ENCODE measurements at places on chromosomes 7 and 10. TPM values are rescaled to one million over a fixed set of nuclear protein-coding genes. Genes with fewer than 3 reads are reported as not detected.

GRCh38 chr7:123939784-123940183 is 14.7 kb downstream of the SPAM1 start:
- H3K36me3 ChIP-seq: no peaks in the 10 kb centered on the region
- DNase-seq: no peak
- H3K27me3 ChIP-seq: no peaks in the 10 kb centered on the region
- H3K4me1 ChIP-seq: no peaks in the 10 kb centered on the region
- no peak overlapping the region for H3K4me3 ChIP-seq

DNA sequence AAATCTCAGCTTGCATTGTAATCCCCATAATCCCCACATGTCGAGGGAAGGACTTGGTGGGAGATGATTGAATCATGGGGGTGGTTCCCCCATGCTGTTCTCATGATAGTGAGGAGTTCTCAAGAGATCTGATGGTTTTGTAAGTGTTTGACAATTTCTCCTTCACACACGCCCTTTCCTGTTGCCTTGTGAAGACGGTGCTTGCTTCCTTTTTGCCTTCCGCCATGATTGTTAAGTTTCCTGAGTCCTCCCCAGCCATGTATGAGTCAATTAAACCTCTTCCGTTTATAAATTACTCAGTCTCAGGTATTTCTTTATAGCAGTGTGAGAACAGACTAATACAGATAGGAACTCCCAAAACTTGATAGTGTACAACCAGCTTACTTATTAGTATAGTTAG is 98.6 kb downstream of the CREM start:
- no peak overlapping the region for H3K27ac ChIP-seq
- H3K4me3 ChIP-seq: no peak overlapping the region
- no peak for DNase-seq
- H3K36me3 ChIP-seq: no peaks in the 10 kb centered on the region
- no peaks in the 10 kb centered on the region for H3K27me3 ChIP-seq

- H3K4me1 ChIP-seq: peaks cover 5% of the 10 kb centered on the region
- H3K36me3 ChIP-seq: no peaks in the 10 kb centered on the region
- no peak overlapping the region for H3K27ac ChIP-seq
These were observed 130.3 kb downstream of the PKD1L1 start for GRCh38 chr7:47817917-47818316.

GRCh38 chr7:131077735-131078134 is 249.9 kb upstream of the MKLN1 start:
- no peak for DNase-seq
- H3K27ac ChIP-seq: peak overlapping the region; percentile 90
- H3K27me3 ChIP-seq: no peaks in the 10 kb centered on the region

DNA sequence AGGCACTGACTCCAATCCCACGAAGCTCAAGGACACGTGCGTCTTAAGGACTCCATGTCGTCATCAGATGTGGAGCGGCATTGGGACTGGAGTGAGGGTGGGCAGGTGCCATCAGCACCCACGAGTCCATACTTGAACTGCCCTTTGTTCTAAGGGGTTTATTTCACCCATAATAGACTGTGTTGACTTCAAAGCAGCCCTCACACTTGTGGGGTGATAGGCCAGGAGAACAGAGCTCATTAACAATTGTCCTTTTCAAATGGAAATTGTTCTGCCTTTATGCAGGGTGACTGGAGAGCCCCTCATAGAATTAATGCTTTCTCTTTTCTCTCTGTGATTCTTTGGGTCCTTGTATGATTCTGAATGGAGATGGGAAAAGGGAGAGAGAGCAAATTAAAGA is 376.9 kb upstream of the MGMT start:
- H3K4me1 ChIP-seq: no peaks in the 10 kb centered on the region
- peaks cover 3% of the 10 kb centered on the region for H3K27me3 ChIP-seq
- no peak overlapping the region for H3K27ac ChIP-seq
- H3K36me3 ChIP-seq: no peaks in the 10 kb centered on the region

GRCh38 chr10:100119726-100120125 is 38.1 kb upstream of the CPN1 start:
- DNase-seq: no peak
- no peaks in the 10 kb centered on the region for H3K4me1 ChIP-seq
- no peaks in the 10 kb centered on the region for H3K36me3 ChIP-seq
- peaks cover under 1% of the 10 kb centered on the region for H3K27me3 ChIP-seq

DNA sequence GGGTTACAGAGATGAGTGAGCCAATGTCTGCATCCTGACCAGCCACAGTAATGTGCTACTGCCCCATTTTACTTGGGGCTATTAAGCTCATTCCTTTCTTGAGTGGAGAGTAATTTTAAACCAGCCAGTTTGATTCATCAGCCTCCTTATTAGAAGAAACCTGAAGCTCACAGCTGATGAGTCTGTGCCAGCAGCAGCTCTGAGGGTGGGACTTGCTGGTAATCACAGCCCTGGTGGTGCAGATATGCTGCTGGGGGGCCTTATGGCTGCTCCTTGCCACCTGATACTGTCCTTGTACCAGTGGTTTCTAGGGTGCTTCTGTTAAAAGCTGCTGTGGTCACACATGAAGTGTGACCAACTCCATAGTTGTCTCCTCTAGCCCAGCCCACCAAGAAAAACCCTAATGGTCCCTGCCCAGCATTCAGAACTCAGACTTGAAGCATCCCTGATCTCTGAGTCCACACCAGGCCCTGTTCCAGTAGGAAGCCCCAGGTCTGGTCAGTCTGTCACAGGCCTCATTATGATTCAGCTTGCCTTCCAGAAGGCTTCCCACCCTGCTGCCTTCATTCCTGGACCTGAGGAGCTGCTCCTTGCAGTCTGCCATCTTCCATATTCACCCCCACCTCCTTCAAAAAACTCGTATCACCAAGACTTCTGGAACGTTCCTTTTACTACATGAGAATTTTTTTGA is 28.9 kb upstream of the RBM20 start:
- H3K36me3 ChIP-seq: no peaks in the 10 kb centered on the region
- H3K27me3 ChIP-seq: peaks cover 12% of the 10 kb centered on the region
- no peaks in the 10 kb centered on the region for H3K4me1 ChIP-seq
- DNase-seq: no peak
- no peak overlapping the region for H3K4me3 ChIP-seq
- no peak overlapping the region for H3K27ac ChIP-seq

Gene CALML3
- total RNA-seq: not detected

- H3K4me3 ChIP-seq: peak overlapping the region; percentile 0
- H3K36me3 ChIP-seq: peaks cover 67% of the 10 kb centered on the region
- DNase-seq: no peak
- peak overlapping the region; percentile 99 for H3K27ac ChIP-seq
- peaks cover 67% of the 10 kb centered on the region for H3K4me1 ChIP-seq
- H3K27me3 ChIP-seq: no peaks in the 10 kb centered on the region
These were observed 173.4 kb upstream of the KLF14 start for GRCh38 chr7:130907439-130907838.

Gene NHLRC2
- total RNA-seq: 16.2 TPM

DNA sequence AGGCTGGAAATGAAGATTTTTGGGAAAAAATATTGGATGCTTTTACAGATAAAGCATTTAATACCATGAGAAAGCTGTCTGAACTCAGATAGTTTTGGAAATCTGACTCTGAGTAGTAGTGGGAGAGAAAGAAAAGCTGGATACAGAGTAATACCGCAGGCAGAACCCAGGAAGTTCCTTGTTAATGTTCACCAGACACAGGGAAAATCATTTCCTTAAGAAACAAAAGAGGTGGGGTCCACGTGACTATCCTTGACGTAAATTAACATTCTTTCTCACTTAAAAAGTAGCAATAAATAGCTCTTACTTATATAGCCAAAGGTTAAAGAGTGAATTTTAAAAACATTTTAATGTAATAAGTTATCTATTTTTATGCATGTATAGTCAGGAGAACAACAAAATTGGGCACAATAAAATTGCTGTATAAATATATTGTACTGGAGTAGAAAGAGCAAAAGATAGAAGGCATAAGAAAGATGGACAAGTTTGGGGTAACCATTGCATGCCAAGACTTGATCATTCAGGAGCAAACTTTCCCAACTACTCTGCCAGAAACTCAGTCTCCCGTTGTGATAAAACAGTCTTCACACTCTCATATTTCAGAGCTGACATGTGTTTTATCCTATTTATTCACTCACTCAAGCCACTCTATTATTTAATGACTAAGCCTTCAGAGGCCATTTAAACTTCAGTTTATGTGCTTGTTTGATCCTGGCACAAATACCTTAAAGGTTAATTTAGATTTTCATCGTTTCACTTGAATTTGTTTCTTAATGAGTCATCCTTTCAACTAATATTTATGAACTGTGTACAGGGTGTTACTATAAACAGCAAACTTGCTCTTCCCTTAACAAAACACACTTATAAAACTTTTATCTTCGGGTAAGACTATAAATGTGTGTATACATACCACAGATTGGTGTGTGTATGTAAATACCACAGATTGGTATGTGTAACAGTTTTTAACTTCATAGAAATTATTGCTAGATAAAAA is 143.1 kb downstream of the GNAI1 start:
- peak overlapping the region; percentile 7 for H3K27ac ChIP-seq
- no peaks in the 10 kb centered on the region for H3K36me3 ChIP-seq
- no peaks in the 10 kb centered on the region for H3K27me3 ChIP-seq
- no peak overlapping the region for H3K4me3 ChIP-seq

GRCh38 chr10:47107007-47107747 is 192.8 kb upstream of the GDF10 start:
- DNase-seq: peak; percentile 52
- H3K4me1 ChIP-seq: peaks cover 10% of the 10 kb centered on the region
- no peaks in the 10 kb centered on the region for H3K36me3 ChIP-seq
- no peak overlapping the region for H3K4me3 ChIP-seq
- H3K27ac ChIP-seq: no peak overlapping the region
- H3K27me3 ChIP-seq: peaks cover 12% of the 10 kb centered on the region

Gene ADIRF
- total RNA-seq: 18.3 TPM

GRCh38 chr10:20855398-20856038 is 41.6 kb downstream of the NEBL start:
- peak; percentile 25 for DNase-seq
- no peaks in the 10 kb centered on the region for H3K27me3 ChIP-seq
- no peak overlapping the region for H3K4me3 ChIP-seq
- H3K4me1 ChIP-seq: no peaks in the 10 kb centered on the region

GRCh38 chr10:8133146-8133545 is 78.7 kb downstream of the GATA3 start:
- no peaks in the 10 kb centered on the region for H3K4me1 ChIP-seq
- H3K36me3 ChIP-seq: no peaks in the 10 kb centered on the region
- H3K4me3 ChIP-seq: no peak overlapping the region

Gene WIPF3
- total RNA-seq: under 0.01 TPM

DNA sequence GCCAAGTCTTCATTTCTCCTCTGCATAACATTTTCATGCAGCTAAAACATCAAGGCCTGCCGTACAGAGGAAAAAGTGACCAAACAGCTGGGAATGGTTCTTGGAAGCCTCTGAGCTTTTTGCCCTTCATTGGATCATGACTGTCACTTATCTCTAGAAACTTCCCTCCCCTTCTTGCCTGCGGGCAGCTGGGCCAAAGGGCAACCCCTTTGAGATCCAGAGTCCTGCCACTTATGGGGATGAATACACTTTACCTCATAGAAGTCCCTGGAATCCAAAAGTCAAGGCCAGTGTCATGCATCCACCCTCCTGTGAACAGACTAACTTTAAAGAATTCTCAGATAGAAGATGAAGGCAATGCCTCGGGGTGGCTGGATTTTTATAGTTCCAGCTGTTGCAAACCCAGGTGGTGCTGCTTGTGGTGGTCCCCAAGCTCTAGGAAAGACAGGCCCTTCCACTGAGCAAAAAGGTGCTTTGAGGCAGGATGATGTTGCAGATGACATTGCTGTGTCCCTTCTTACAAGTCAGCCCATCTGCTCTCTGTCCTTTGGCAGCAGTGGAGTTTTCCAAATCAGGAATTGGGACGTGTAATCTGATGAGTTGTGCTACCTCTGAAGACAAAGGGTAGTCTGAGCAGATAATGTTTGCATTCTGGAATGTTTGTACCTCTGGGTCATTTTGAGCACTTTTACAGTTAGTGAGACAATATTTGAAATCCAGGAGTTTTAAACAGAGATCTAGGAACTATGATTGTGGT is 64.2 kb downstream of the LRMDA start:
- H3K36me3 ChIP-seq: no peaks in the 10 kb centered on the region
- no peak for DNase-seq
- H3K4me3 ChIP-seq: no peak overlapping the region
- no peak overlapping the region for H3K27ac ChIP-seq
- peaks cover 6% of the 10 kb centered on the region for H3K4me1 ChIP-seq

- H3K27ac ChIP-seq: no peak overlapping the region
- peaks cover 51% of the 10 kb centered on the region for H3K36me3 ChIP-seq
- H3K27me3 ChIP-seq: no peaks in the 10 kb centered on the region
- H3K4me1 ChIP-seq: peaks cover 10% of the 10 kb centered on the region
- H3K4me3 ChIP-seq: no peak overlapping the region
These were observed 10.0 kb downstream of the ERLIN1 start for GRCh38 chr10:100175875-100176274.

GRCh38 chr10:25334445-25334844 is 159.6 kb downstream of the GPR158 start:
- H3K4me1 ChIP-seq: no peaks in the 10 kb centered on the region
- H3K4me3 ChIP-seq: no peak overlapping the region
- H3K27ac ChIP-seq: no peak overlapping the region
- H3K36me3 ChIP-seq: no peaks in the 10 kb centered on the region

Gene AKR1C4
- not detected for total RNA-seq

Gene SPOCK2
- 0.36 TPM for total RNA-seq

Gene ORAI2
- total RNA-seq: 57.5 TPM

DNA sequence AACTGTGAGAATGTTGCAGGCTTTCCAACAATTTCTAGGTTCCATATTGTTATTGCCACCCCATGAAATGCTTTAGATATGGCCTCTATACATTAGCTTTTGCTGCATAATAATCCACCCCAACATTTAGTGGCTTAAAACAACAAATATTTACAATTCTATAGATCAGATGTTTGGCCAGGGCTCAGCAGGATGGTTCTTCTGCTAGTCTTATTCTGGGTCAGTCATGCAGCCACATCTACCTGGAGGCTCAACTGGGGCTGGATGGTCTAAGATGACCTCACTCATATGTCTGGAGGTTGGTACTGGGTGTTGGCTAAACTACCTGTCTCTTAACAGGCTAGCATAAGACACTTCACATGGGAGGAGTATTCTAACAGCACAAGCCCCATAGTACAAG is 607.3 kb downstream of the LRMDA start:
- peaks cover 4% of the 10 kb centered on the region for H3K4me1 ChIP-seq
- H3K4me3 ChIP-seq: no peak overlapping the region
- H3K27ac ChIP-seq: no peak overlapping the region
- no peaks in the 10 kb centered on the region for H3K36me3 ChIP-seq
- no peak for DNase-seq

Gene OR2A1
- total RNA-seq: 0.36 TPM

DNA sequence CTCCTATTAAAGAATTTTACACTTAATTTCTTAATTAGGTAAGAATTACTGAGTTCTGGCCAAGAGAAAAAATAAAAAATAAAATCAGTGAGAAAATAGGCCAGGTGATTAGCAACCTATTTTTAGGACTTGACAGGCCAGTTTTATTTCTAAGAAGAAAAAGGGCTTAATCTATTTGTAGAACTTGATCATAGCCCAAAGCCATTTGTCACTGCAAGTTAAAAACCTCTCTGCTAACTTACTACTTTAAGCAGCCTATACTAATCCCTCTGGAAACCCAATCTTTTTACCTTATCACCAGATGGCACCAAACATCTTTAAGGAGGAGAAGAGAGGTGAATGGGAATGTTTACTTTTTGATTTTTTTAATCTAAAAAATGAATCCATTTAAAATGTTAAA is 222.1 kb upstream of the RHOBTB1 start:
- H3K27ac ChIP-seq: no peak overlapping the region
- H3K4me3 ChIP-seq: no peak overlapping the region
- H3K36me3 ChIP-seq: no peaks in the 10 kb centered on the region
- H3K4me1 ChIP-seq: no peaks in the 10 kb centered on the region
- no peak for DNase-seq

Gene CYP2W1
- not detected for total RNA-seq

GRCh38 chr10:62109587-62110293 is 158.9 kb downstream of the RTKN2 start:
- H3K4me1 ChIP-seq: peaks cover 9% of the 10 kb centered on the region
- no peaks in the 10 kb centered on the region for H3K36me3 ChIP-seq
- no peak overlapping the region for H3K27ac ChIP-seq

Gene VWDE
- under 0.01 TPM for total RNA-seq

Measured in osteoblast (primary cell).